Suppressor macrophage treated with lipopolysaccharide for 1 hour (primary cell): ENCODE measurements at places on chromosomes 7 and 10.

DNA sequence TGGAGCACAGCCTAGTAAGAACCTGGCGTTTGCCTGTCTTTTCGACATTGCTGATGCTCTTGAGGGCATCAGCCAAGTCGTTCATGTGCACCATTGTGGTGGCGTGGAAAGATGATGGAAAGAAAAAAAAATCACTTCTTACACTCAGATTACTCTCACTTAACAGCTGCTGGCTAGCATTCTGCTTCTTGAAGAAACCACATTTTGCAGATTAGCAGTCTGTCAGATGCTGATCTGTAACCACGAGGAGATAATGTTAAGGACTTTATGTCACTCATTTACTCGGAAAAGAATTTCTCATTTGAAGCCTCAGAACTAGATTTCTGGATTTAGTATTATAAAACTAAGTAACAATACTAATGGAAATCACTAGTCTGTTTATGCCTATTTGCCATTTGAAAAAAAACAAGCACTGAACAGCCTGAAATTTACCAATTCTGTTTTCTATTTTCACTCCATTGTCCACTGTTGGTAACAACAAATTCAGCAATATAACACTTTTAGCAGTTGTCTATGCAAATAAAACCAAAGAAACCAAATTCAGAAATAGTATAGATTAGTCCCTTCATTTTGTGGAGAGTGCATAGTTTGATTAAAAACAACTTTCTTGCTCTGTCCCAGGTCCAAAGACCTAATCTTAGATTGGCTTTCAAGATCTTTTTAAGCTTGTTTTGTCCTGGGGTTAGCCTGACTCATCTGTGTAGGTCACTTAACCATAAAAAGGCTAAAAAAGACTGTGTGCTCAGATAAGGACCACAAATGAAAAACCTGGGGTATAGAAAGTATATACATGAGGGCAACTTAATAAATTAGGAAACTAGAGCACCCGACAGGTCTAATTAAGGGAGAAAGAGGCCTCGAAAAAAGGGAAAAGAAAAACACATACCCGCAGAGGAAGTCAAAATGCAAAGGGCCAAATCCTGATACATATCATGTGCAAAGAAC, 67.5 kb downstream of the NT5C2 start:
- no peak for DNase-seq

DNA sequence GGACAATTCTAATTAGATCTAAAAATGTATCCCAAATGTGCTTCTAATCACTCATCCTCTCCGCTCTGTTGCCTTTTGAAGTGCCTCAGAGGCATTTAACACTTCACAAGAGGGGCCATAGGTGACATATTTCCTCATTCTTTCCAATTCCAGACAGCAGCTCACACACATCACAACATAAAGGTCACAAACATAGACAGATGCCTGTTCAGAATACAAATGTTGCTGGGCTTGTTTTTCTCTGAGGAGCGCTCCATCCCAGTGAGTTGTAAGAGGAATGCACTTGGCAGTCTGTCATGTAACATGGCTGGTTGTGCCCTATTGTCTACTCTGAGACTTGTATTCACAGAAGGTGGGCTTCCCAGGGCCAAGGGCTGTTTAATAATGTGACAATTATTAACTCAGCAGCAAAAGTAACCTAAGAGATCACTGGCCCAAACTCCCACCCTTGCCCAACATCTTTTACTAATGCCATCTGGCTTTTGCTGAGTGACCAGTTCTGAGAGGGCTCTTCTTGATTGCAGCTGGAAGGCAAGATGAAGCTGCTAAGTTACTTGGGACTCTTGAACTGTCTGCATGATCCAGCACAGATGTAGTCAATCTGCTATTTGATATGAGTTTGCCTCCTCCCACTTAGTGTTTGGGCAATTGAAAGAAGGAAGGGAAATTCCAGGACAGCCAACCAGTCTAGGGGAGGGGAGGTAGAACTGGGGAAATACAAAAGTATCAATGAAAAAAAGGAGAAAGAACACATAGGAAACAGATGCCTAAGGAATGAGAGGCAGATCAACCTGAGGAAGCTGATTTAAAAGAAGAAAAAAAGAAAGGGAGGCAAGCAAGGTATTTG, 13.6 kb downstream of the PON2 start:
- no peak for DNase-seq

DNA sequence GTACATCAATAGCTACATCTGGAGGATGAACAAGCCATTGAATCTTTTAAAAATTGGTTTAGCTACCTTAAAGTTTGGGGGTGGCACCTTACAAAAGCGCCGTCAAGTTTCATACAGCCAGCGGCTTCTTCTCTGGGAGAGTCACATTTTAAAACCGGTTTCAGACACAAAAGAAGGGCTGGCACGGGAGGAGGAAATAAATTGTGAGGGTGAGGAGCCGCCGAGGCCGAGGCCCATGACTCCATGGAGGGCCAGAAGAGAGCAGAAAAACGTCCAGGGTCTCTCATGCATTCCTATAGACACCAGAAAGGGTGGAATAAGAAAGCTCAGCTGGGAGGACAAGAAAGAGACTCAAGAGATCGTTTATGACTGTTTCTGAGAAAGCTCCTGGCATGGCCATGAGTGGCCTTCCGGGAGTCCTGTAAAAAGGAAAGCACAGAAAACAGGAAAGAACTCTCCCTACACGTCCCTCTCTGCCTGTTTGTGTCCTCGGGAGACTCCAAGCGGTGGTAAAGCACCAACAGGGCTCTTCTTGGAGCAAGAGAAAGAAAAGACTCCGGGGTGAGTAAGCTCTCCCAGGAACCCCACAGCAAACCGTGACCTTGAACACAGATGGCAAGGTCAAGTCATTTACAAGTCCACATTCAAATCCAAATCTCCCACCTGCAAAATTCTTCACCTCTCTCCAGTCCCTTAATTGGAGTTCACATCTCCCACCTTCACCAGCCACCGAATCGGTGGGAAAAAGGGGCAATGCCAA, 1.8 kb downstream of the FRAT2 start:
- DNase-seq, result peak; percentile 80

GRCh38 chr10:77197544-77197943, 440.1 kb downstream of the KCNMA1 start:
- DNase-seq, result no peak

GRCh38 chr10:47371629-47372485, 12.2 kb downstream of the ZNF488 start:
- no peak for DNase-seq

- DNase-seq, result no peak
Measured at GRCh38 chr10:91597197-91597881, 35.5 kb downstream of the PPP1R3C start.

GRCh38 chr7:157760004-157760730, 423.4 kb downstream of the DNAJB6 start:
- no peak for DNase-seq

DNA sequence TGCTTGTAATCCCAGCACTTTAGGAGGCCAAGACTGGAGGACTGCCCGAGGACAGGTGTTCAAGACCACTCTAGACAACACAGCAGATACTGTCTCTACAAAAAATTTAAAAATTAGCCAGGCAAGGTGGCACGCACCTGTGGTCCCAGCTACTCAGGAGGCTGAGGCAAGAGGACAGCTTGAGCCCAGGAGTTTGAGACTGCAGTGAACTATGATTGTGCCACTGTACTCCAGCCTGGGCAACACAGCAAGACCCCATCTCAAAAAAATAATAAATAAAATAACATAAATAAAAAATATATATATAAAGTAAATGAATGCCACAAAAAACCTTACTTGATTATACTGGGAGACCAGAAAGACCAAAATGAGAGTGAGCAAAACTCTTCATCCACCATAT, 20.8 kb upstream of the PBLD start:
- no peak for DNase-seq

GRCh38 chr7:29145553-29146056, 732 bp downstream of the CPVL start:
- no peak for DNase-seq

DNA sequence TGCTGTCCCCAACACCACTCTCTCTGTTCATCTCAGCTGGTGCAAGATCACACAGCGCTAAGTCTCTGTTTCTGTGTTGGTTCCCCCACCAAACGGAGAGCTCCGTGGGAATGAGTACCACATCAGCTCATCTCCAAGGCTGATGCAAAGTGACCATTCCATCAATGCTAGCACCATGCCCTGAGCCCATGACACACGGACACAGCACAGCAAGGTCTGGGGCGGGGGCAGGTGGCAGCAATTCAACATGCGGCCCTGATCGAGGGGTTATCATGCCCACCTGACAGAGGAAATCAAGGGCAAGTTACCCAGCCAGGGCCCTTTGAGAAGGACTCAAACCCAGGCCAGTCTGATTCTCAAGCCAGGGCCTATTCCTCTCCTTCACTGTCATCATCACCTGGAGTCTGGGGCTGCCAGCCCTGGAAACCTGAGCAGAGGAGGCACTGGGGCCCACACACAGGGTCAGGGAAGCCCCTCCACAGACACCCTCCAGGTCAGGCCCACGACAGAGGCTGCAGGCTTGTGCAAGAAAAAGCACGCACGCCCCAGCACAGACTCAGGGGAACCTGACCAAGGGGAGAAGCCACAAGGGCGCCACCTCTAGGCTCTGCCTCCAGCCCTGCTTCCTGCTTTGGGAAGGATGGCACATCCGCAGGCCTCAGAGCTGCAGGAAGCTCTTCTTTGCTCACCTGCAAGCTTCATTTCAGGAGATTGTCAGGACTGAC, 74.8 kb downstream of the GRID1 start:
- DNase-seq, result no peak

- DNase-seq, result no peak
Measured at GRCh38 chr7:103297837-103298179, 573 bp downstream of the PMPCB start.

- DNase-seq, result no peak
Measured at GRCh38 chr10:23534326-23534725, 95.5 kb downstream of the OTUD1 start.

GRCh38 chr7:44145479-44145968, 4.4 kb upstream of the MYL7 start:
- DNase-seq, result no peak

- DNase-seq, result peak; percentile 64
Measured at GRCh38 chr7:98841179-98841997, 28.4 kb downstream of the TMEM130 start.

DNA sequence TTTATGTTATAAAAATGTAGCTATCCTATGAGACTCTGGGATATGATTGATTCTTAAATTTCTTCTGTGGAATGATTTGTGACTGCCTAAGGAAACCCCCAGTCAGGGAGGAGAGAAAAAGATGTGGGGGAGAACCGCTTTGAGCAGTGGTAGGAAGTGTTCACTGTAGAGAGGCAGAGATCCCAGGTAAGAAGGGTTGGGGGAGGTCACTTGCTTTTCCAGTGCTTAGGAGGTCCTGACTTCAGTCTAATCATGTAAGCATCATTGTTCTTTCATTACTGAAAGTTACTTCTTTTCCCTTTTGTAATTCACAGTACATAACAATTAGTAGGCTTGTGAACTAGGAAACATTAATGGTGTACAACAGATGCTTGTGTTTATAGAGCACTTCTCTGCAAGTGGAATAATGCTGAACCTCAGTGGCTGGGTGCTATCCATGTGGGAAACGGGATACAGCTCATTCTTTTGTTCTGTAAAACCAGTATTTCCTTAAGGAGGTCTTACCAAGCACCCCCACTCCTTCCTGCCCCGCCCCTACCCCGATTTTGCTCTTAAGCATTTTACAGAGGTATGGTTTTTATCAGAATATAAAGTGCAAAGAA, 165.4 kb downstream of the ST7 start:
- no peak for DNase-seq

GRCh38 chr10:51683031-51683691, 16.2 kb downstream of the CSTF2T start:
- DNase-seq, result no peak

DNA sequence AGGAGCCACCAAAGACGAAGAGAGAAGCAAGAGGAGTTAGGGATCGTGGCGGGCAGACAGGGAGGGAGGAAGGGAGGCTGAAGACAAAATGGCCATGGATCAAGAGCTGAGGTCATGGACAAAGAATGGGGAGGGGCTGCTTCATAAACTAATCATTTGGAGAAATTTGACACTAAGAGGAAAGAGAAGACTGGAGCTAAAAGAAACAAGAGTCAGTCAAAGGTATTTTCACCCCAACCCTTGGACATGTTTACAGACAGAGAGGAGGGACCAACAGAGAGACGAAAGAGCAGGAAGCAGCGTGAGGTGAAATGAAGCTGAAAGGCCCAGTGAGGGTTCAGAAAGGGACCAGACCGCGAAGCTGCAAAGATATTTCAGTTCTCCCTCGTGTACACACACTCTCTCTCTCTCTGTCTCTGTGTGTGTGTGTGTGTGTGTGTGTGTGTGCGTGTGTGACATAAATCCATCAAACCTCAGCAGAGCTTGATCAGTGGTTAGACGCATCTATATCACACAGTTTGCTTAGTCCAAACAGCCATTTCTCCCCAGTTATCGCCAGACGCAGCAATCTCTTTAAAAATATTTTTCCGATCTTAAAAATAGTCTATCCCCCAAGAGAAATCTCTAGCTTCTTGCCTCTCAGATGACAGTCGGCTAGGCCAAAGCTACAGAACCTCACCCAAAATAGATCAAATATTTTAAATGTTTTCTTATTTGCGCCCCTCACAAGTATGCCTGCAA, 12.5 kb upstream of the CALD1 start:
- no peak for DNase-seq
